ENCODE measurements at places on chromosomes 4 and X.

GRCh38 chrX:124814106-124814505 lies 467.7 kb downstream of the SH2D1A start:
- no peak for DNase-seq

GRCh38 chr4:153465615-153466080 lies 512 bp upstream of the TMEM131L start:
- peak; percentile 30 for DNase-seq

- no peak for DNase-seq
These were observed 101.9 kb downstream of the IGSF1 start for GRCh38 chrX:131187206-131187605.

- no peak for DNase-seq
These were observed 9.6 kb upstream of the INTU start for GRCh38 chr4:127622921-127623796.

DNA sequence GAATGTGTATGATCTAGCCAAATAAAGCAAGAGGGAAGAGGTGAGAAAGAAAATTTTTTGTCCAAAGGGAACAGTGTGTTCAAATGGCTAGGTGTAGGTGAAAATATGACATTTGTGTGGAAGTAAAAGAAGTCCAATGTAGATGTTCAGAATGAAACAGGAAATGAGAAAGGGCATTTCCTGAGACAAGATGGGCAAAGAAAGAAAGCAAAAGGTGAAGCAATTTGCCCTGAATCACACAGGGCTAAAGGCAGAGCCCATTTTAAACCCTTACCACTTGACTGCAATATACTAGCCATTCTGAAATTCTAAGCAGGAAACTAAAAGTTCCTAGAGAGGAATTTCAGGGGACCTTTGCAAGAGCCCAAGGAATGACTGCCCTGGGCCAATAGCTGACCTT lies 36.0 kb downstream of the CLOCK start:
- DNase-seq, result no peak

DNA sequence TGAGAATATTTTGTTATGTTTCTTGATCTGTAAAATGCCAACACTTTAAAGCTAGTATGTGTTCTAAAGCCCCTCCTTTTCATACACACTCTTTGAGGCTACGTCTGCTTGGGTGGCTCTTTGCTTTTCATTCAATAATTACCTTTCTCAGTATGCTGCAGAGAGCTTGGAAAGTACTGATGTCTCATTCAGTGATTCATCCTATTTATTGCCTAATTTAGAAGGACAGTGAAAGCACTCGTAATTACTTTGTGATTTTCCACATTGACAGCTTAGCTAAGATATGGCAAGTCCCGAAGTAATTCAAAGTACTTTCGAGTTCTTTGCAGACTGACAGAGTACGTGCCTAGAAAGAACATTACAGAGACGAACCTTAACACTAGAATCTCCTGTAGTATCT lies 57.2 kb downstream of the BMP15 start:
- DNase-seq, result no peak

DNA sequence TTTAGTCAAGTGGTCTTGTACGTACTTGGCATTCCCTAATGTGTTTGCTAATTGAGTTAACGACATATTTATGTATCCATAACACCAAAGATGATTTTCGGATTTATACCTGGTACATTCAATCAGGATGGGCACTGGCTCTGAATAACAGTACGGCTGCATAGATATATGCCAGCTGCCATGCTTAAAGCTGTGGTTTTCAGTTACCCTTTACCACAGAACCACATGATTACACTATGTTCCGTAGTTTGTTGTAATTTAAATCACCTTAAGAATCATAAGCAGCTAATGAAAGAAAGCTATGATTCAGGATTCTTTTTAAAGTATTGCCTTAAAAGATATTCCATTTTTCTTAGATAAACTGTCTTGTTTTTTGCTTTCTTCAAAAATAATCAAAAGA lies 53.6 kb downstream of the FIP1L1 start:
- DNase-seq, result no peak

GRCh38 chr4:75675004-75675531 lies 1.9 kb upstream of the G3BP2 start:
- no peak for DNase-seq

DNA sequence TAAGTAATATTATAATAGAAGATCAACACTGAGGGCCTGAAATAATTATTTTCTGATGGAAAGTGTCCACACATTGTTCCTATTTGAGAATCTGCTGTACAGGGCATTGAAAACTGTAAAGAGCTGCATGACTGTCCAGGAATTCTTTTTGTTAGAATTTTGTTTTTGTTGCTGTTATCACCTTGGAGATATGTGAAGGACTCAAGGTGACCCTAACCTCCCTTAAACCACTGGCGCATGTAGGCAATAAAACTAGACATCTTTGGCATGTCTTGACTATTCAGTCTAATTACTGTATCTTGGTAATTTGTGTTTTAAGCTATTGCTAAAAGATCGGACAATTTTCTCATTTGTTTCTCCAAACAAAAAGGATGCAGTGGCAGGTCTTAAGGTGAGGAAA lies 55.5 kb upstream of the SMIM10 start:
- no peak for DNase-seq

DNA sequence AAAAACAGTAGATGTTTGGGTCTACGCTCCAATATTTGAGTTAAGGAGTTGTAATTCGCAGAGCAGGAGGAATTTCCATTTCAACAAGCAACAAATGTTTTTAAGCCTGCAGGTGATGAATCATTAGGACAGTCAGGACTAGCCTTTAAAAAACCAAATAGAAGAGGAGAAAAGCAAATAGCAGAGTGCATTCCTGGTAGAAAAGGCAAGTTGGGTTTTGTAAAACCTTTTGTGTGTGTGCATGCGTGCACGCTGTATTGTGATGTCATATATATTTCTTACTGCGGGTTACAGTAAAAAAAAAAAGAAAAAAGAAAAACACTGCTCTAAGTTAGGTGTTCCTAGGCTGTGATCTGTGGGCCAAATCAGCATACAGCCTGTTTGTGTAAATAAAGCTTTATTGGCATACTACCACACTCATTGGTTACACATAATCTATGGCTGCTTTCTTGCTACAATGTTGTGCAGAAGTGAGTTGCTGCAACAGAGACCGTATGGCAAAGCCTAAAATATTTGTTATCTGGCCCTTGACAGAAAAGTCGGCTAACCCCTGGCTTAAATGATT lies 135.6 kb downstream of the MID1 start:
- DNase-seq, result no peak

GRCh38 chr4:4666693-4667621 lies 125.1 kb upstream of the STX18 start:
- no peak for DNase-seq

DNA sequence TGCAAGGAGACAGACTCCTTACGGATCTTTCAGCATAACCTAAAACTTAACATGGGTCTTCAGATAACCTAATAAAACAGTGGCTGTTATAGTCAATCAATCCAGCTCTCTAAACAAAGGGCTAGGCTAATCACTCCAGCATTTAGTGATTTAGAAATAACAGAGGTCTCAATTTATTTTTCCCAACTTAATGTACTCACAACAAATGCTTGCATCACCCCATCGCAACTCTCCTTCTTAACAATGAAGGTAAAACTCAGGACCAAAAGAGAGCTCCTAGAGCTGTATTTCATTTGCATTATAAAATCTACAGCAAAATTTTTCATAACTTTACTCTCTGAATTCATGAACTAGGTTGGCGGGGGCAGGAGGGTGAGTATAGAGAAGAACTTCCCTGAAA lies 1.1 kb downstream of the LIN54 start:
- no peak for DNase-seq

DNA sequence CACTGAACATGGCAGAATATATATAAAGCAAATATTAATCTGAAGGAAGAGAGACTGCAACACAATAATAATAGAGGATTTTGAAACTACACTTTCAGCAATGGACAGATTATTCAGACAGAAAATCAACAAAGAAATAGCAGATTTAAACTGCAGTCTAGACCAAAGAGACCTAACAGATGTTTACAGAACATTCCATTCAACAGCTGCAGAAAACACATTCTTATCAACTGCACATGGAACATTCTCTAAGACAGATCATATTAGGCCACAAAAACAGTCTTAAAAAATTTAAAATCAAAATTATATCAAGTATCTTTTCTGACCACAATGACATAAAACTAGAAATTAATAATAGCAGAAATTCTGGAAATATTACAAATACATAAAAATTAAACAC lies 27.1 kb downstream of the CENPE start:
- DNase-seq, result no peak

DNA sequence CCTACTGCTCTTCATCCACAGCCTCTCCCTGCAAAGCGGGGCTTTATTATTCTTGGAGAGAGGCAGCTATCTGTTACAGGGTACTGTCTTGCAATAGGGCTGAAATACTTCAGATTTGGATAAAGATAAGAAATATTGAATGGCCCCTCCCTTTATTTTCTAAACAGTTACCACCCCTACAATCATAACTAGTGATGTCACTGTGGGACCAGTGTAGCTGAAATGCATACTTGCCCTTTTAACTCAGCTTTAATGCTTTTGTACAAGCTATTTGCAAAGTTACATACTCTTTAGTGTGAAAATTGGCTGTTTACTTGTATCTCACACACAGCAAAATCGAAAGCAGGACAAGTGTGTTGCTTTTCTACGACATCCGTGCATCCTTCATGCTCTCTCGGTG lies 261.7 kb upstream of the GATB start:
- DNase-seq, result no peak

- DNase-seq, result peak; percentile 57
These were observed 65.8 kb downstream of the RASGEF1B start for GRCh38 chr4:81405900-81406401.

DNA sequence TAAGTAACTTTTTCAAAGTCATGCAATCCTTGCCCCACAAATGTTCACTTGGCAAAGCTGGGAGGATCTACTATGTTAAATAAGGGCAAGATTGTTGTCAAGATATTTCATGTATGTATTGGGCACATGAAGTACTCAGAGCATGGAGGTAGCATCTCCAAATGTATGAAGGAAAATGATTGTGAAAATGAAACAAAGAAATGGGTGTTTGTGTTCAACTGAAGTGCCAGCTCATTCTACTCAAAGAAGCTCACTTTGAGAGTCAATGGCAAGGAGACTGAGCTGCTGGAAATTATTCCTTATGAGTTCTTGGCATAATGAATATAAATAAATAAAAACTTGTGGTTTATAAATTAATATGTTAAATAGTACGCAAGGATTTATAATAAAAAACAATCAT lies 124.5 kb upstream of the ARSJ start:
- no peak for DNase-seq

DNA sequence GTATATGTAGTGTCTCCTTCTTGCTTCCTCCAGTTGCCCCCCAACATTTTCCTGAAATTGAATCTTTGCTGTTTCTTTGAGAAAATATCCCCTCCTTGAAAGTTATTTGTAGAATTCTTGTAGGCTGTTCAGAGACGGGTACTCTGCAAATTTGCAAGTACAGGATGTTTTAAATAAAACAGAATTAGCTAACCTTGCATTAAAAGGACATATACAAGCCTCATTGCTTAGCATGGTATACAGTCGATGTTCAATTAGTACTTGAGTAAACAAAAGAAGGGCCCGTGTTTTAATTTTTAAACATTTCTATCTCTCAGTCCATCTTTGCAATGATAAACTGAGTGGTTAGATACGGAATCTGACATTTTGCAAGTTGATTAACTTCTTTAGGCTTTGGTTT lies 50.8 kb downstream of the RAPGEF2 start:
- no peak for DNase-seq

- no peak for DNase-seq
These were observed 65.0 kb downstream of the RAP1GDS1 start for GRCh38 chr4:98326168-98326567.

GRCh38 chrX:115539841-115540240 lies 21.1 kb upstream of the PLS3 start:
- no peak for DNase-seq

DNA sequence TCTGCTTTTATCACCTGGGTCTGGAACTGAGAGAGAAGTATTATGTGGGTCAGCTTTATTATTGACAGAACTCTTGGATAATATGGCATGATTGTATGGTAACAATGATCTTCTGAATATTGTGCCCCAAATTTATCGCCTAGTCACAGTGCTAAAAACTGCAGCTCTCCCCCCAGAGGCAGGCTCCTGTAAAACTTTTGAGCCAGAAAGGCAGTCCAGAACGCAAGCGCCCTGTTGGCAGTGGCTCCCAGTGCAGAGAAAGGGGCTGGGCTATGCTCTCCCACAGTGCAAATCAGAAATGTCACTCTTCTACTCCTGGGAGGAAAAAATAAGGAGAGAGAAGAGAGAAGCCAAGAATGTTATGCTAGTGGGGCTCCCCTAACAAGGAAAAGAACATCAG lies 50.5 kb downstream of the HELT start:
- no peak for DNase-seq

DNA sequence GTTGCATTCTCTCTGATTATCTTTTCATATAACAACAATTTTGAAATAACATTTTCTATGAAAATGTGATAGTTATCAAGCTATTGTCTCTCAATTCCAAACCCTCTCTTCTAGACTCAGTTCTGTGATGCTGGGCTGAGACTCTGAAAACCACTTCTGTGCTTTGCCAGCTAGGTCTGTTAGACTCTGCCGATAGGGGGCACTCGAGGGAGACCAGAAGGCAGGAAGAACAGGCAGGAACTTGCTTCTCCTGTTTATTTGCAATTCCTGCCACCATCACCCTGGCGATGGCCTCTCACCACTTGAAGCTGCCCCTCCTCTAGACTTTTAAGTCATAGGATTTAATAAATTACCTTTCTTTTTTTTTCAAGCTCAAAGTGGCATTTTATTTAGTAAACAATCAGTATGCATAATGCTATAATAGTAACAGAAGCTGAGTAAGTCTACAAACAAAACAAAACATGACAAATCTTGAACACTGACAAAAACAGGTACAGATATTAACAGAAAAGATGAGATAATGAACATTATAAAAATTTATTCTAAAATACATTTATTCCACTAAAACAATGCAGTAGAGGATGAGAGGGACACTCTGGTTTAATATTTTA lies 49.7 kb downstream of the RASL11B start:
- DNase-seq, result peak; percentile 79

GRCh38 chr4:89158884-89159503 lies 47.7 kb downstream of the TIGD2 start:
- peak; percentile 27 for DNase-seq

DNA sequence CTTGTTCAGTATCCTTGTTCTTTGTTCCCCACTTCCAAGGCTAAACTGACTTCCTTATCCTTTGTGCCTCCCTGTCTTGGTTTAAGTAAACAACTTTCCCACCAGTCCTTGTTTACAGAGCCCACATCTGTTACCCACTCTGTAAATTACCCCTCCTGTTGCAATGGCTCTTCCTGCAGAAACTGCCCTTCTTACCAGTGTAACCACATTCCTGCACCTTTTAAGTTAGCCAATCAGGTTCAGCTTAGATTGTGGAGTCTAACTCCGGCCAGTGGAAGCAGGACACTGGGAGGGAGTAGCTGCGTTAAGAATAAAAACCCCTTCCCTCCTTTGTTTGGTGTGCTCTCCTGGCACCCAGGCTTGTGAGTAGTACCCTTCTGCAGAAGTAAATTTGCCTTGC lies 360.9 kb downstream of the PRDM5 start:
- DNase-seq, result no peak

GRCh38 chr4:152176627-152177214 lies 359.2 kb downstream of the FBXW7 start:
- no peak for DNase-seq

All from SHP77 (cell line).